ENCODE measurements at places on chromosomes 5 and 9.
A peak's percentile ranks its signal among the peaks of the same experiment; 100 is the strongest.

DNA sequence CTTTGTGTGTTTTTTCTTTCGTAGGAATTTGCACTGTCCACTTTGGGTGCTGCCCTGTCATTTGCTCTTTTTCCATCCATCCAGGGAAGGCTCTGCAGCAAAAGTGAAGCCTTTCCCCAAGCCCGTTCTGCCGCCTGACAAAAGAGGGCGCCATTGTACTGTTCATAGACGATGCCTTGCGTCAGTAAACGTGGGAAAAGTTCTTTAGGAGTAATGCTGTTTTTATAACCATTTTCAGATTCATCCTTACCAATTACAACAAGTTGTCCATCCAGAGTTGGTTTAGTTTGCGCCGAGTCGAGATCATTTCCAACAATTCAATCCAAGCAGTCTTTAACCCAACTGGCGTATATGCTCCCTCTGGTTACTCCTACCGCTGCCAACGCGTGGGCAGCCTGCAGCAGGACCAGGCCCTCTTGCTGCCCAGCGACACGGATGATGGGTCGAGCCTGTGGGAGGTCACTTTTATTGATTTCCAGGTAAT lies 34.3 kb upstream of the RPS23 start:
- DNase-seq = peak; percentile 75

DNA sequence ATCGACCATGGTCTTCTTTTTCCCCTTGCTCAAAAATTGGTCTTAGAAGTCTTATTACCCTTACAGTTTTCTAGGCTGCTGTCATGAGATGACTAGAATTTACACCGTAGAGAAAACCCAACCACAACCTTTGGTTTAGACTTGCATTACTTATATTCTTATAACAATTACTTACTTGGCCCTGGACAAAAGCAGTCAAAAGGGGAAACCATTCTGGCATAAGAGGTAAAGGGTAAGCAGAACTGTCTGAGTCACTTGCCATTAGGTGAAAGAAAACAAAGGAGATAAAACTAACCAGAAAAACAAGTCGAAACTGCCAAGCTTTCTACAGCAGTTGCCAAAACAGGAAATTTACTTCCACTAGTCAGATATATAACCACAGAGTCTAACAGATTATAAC lies 17.9 kb downstream of the TMEM245 start:
- DNase-seq = no peak

- no peak for DNase-seq
Measured at GRCh38 chr5:160657622-160658458, 194.2 kb downstream of the ATP10B start.

GRCh38 chr9:99126312-99126711 lies 21.4 kb downstream of the TGFBR1 start:
- no peak for DNase-seq

DNA sequence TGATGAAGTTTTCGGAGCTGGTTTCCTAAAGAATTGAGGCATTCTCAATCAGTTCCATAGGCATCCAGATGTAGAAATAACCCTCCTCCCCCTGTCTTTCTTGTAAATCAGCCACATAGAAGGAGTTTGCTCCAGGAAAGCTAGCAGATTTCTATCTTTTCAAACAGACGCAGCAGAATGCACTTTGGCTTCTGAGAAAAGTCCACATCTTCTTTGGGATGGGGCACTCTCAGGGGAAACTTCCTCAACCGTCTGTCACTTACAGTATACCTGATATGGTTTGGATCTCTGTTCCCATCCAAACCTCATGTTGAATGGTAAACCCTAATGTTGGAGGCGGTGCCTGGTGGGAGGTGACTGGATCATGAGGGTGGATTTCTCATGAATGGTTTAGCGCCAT lies 94.1 kb downstream of the SNCAIP start:
- DNase-seq = no peak

GRCh38 chr5:35854248-35854647 lies 2.4 kb upstream of the IL7R start:
- DNase-seq = no peak

- peak; percentile 34 for DNase-seq
Measured at GRCh38 chr5:169097374-169098326, 203.3 kb downstream of the SLIT3 start.

GRCh38 chr5:64161420-64161819 lies 4.2 kb upstream of the RNF180 start:
- DNase-seq = no peak

DNA sequence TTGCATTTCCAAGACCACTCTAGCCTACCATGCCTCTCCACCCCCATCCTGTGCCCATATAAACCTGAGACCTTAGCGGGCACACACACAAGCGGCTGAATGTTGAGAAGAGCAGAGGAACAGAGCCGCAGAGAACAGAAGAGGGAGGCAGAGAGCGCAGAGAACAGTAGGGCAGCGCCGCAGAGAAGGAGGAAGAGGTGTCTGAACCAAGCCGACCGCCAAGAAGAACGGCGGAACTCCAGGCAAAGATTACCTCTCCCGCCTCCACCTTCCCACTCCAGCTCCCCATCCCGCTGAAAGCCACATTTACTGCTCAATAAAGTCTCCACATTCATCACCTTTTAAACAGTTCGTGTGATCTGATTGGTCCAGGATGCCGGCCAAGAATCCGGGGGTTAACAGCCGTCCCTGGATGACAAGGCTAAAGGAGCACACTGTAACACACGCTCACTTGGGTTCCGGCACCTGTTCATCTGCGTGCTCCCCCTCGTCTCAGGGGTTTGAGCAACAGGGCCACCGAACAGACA lies 33.2 kb downstream of the GRIN3A start:
- DNase-seq = peak; percentile 46

DNA sequence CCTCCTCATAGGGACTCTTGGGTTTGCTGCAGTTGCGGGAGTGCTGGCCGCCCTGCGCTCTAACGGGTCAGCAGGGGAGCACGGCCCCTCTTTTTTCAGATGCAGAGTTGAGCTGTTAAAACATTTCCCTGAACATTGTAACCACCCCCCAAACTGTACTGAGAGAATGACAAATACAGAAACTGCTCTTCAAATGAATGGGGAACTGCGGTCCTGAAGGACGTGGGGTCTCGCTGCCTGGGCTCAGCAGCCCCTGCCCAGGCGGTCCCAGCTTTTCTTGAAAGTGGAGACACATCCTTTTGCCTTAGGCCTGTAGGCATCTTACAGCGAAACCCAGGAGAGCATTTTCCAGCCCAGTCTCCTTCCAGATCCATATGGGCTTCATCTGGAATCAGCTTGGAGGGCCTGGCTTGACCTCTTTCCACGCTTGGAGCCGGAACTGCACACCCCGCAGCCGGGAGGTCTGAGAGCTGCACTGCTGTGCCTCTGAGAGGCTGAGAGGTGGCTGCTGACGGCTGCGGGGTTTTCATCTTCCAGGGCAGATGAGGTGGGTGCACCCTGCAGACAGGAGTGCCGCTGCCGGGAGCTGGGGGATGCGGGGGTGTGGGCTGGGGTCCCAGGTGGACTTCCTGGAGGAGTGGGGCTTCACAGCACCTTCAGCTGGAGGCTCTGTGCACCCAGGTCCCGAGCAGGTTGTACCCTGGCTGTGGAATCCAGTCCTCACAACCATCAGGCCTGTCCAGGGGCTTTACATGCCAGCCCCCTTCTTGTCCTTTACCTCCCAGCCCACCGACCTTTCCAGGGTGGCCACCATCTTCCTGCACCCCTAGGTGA lies 1.2 kb upstream of the AGPAT2 start:
- DNase-seq = no peak

- no peak for DNase-seq
Measured at GRCh38 chr5:131974016-131974415, 28.6 kb upstream of the MEIKIN start.

DNA sequence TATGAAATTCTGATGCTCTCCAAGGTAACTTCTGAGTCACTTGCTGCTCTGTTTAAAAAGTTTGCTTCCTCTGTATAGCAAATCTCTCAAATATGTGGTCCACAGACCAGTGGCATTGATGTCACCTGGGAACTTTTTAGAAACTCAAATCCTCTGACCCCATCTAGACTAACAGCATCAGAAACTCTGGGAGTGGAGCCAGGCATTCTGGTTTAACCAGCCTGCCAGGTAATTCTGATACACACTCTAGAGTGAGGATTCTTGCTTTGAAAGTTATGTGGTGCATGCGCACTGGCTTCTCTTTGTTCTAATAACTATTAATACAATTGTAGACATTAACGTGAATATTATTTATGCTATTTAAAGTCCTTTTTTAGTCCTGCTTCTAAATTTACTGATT lies 298.1 kb downstream of the SLF1 start:
- no peak for DNase-seq

DNA sequence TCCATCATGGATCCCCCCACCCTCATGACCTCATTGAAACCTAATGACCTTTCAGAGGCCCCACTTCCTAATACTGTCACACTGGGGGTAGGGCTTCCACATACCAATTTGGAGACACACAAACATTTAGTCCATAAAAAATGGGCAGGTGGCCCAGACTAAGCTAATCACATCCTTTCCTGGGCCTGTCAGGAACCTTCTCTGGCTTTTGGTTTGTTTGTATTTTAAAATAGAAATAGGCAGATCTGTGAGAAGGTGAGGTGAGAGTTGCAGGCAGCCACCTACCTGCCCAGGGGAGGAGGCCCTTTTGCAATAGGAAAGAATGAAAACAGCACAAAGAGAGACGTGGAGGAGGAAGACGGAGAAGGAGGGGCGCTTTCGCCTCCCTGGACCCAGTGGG lies 90.2 kb upstream of the BOD1 start:
- no peak for DNase-seq

DNA sequence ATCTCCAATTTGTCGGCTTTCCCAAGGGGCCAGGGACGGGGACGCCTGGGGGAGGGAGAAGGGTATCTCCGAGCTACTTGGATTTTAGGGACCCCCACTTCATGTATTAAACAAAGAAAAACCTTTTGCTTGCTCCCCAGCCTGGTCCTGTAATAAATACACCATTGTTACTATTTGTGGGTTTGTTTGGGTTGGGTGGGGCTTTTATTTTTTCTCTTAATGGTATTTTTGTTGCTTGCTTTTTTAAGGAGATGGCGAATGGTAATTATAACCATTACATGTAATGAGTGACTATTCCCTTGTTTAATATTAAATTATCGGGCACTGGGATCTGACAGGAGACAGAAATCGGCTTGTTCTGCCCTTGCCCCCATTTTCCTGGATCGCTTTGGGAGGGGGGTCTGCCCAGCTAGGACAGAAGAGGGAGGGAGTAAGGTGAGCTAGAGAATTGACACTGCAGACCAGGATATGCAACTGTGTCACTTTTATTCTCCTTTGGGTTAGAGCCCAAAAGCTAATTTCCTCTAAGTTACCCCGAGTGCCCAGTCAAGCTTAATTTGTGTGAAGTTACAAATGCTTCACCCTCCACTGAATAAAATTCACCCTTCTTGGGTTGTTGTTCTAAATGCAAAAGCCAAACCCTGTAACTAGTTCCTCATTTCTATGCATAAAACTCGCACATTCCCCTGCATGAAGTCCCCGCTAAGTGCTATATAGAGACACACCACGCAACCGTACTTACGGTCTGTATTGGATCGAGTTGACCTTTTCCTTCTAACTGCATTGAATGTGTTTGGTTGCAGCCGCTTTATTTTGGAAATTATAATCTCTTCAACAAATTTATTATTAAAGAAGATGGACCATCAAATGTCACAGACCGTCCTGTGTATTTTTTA lies 1.6 kb upstream of the ZNF608 start:
- DNase-seq = no peak

- no peak for DNase-seq
Measured at GRCh38 chr9:133304158-133304470, 29.1 kb upstream of the ABO start.

DNA sequence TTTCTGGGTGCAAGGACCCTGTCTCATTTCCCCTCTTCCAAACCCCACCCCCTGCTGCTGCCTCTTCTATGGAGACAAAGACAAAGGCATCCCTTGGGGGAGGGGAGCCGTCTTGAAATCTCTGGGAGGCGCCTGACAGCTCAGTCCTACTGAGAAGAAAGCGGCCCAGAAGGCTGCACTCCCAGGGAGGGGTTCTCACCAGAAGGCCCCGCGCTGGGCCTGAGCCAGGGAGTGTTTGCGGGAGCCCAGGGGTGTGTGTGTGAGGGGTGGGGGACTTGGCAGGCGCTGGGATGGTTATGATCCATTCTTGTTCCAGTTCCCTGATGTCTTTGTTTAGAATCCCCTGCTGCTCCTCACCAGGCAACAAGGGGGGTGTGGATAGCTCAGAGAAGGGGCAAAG lies 45.7 kb upstream of the ALDH1B1 start:
- DNase-seq = no peak

All from nephron progenitor cell (in vitro differentiated cells).